Camera-type eye (tissue), 1 donor: ENCODE measurements at places on chromosomes 16 and 17. TPM values are rescaled to one million over a fixed set of nuclear protein-coding genes. Genes with fewer than 3 reads are reported as not detected.

Gene TP53TG3
- total RNA-seq, result not detected

Gene ARHGAP44
- total RNA-seq, result 12.5 TPM

Gene ZG16
- total RNA-seq, result not detected

Gene GNG13
- 3.8 TPM for total RNA-seq

Gene ZFP90
- total RNA-seq, result 94.9 TPM

Gene PRSS21
- not detected for total RNA-seq

Gene CCL8
- total RNA-seq, result 0.33 TPM

Gene NLGN2
- 36.2 TPM for total RNA-seq

Gene KRT31
- total RNA-seq, result not detected

Gene APOBR
- total RNA-seq, result 0.60 TPM

Gene CDH1
- 15.0 TPM for total RNA-seq

Gene KRTAP1-1
- total RNA-seq, result not detected

Gene CBX8
- 17.4 TPM for total RNA-seq
